Keratinocyte (primary cell): ENCODE measurements at places on chromosomes 12 and 14. TPM values are rescaled to one million over a fixed set of nuclear protein-coding genes. Genes with fewer than 3 reads are reported as not detected.

TCTN2 gene
- polyA plus RNA-seq, result 2.9 to 6.9 TPM (median 3.2 TPM) in 3 replicates

GDF3 gene
- not detected in 3 replicates for polyA plus RNA-seq

DNA sequence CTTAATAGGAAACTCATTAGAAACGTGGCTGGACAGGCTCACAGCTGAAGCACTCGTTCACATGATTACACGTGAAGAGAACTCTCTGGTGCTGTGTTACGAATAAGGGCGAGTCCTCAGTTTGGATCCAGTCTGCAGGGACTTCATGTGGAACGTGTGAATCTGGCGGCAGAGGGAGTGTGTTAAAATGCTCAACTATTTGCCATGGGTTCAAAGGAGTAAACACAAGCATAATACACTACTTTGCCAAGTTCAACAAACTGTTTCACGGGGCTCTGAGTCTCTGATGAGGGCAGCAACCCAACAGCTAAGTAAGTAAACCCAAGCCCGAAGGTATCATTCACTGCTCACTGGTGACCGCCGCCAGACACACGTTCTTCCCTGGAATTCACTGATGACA lies 42.4 kb downstream of the NUAK1 start:
- no peak for DNase-seq

STAB2 gene
- polyA plus RNA-seq, result not detected in 3 replicates

- no peak for DNase-seq
These were observed 21.0 kb downstream of the DLK1 start for GRCh38 chr14:100747736-100748135.

TAS2R9 gene
- polyA plus RNA-seq, result not detected in 3 replicates

CLEC4C gene
- polyA plus RNA-seq, result not detected in 3 replicates
